GM12878 (cell line): ENCODE measurements at places on chromosomes 7 and 10. TPM values are rescaled to one million over a fixed set of nuclear protein-coding genes. Genes with fewer than 3 reads are reported as not detected.

- DNase-seq, result no peak
- H3K27ac ChIP-seq, result no peak overlapping the region
- no peaks in the 10 kb centered on the region for H3K36me3 ChIP-seq
- H3K27me3 ChIP-seq, result no peaks in the 10 kb centered on the region
Measured at GRCh38 chr7:52700349-52700748, 335.1 kb upstream of the POM121L12 start.

DNA sequence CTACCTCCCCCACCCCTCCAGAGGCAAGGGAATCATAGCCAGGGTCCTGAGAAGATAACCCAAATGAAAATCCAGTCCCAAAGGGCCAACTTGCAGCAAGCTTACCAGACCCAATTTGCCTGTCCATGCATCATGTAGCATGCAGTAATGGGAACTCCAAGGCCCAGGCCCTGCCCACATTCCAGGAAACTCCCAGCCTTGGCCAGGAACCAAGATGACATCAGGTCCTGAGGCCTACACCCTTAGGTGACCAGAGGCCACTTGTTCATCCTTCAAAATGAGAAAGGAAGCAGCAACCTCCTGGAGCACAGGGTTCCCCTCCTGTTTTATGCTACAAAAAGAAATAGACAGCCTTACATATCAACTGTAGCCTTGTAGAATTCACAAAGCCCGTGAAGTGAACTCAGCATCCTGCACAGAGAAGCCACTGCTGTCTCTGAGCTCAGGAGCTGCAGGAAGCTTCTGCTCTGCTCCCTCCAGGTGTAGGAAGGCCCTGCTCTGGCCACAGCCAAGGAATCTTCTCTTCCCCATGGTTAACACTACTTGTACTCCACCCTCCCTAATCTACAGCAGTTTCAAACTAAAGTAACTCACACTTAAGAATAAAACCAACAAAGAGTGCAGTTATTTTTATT lies 30.3 kb upstream of the GRB10 start:
- no peak overlapping the region for H3K4me3 ChIP-seq
- no peak for DNase-seq
- no peaks in the 10 kb centered on the region for H3K27me3 ChIP-seq
- no peaks in the 10 kb centered on the region for H3K36me3 ChIP-seq

DNA sequence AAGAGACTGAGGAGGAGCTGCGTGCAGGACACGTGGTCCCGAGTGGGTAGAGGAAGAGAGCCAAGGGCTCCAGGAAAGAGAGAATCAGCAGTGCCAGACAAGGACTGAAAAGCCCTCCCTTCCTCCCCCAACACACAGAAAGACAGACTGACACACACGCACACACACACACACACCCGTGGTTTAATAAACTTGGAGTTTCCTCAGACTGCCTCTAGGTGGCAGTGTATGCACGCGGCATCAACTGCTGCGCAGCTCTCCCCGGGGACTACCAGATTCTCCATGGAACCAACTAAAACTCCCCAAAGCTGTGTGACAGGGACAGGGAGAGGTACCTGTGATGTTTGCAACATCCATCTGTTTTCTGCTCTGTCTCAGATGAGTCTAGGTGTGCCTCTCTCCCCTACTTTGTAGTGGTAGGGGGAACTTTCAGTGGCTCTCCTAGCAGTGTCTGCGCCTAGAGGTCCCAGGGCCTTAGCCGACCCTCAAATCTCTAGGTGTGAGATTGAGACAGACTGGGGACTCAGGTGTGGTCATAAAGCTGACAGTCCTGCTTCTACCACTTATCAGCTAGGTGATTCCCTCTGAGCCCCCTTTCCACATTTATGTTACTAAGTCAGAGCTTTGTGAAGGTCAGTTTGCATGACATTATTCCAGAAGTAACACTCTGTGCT lies 9.3 kb upstream of the TSPAN14 start:
- no peak overlapping the region for H3K4me3 ChIP-seq
- no peaks in the 10 kb centered on the region for H3K36me3 ChIP-seq
- H3K27ac ChIP-seq, result no peak overlapping the region
- H3K27me3 ChIP-seq, result no peaks in the 10 kb centered on the region
- H3K4me1 ChIP-seq, result peaks cover 17% of the 10 kb centered on the region

The GSTO2 gene
- 0.34 and 0.79 TPM in 2 replicates for polyA plus RNA-seq

The NOS3 gene
- 0.51 and 0.70 TPM in 2 replicates for polyA plus RNA-seq

- no peak overlapping the region for H3K27ac ChIP-seq
- H3K36me3 ChIP-seq, result no peaks in the 10 kb centered on the region
- DNase-seq, result no peak
- H3K27me3 ChIP-seq, result no peaks in the 10 kb centered on the region
Measured at GRCh38 chr7:36741866-36742265, 17.6 kb upstream of the AOAH start.

GRCh38 chr7:42453931-42454361 lies 216.9 kb upstream of the GLI3 start:
- DNase-seq, result no peak
- no peak overlapping the region for H3K27ac ChIP-seq
- no peaks in the 10 kb centered on the region for H3K4me1 ChIP-seq
- H3K36me3 ChIP-seq, result no peaks in the 10 kb centered on the region
